ENCODE measurements at places on chromosomes 3 and 15.

DNA sequence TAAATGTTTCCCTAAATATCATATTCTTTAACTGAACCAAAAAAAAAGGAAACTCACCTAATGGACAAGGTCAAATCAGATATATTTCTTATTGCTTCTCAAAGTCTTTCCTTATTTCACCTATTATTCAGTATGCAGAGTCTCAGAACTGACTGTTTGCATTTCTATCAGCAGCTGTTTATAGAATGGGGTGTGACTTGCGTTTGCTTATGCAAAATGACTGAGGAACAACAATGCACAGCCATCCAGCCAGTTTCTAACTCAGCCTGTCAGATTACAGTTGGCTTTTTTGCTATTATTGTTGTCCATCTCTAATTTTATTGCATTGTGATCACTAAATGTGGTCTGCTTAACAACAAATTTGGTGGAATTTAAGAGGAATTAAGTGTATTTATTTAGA lies 40.7 kb downstream of the RAB27A start:
- no peak for DNase-seq

DNA sequence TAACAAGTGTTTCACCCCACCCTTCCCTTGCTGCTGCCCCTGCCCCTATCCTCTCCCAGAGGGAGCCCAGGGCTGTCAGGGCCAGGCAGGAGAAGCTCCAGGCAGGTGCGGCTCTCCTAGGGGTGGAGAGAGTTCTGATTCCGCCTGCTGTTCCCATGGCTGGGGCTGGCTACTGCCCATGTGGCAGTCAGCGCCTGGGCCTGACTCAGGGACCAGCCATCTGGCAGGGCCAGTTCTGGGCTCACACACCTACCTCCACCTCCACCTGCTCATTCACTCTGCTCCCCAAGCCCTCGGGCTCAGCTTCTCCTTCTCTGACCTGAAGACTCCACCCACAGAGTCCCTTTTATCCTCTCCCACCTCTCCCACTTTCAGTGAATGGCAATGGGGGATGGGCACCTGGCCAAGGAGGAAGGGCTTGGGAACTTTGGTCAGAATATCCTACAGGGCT lies 23.4 kb downstream of the AMOTL2 start:
- DNase-seq: no peak

- DNase-seq: no peak
Measured at GRCh38 chr3:70227437-70227836, 85.0 kb downstream of the MDFIC2 start.

DNA sequence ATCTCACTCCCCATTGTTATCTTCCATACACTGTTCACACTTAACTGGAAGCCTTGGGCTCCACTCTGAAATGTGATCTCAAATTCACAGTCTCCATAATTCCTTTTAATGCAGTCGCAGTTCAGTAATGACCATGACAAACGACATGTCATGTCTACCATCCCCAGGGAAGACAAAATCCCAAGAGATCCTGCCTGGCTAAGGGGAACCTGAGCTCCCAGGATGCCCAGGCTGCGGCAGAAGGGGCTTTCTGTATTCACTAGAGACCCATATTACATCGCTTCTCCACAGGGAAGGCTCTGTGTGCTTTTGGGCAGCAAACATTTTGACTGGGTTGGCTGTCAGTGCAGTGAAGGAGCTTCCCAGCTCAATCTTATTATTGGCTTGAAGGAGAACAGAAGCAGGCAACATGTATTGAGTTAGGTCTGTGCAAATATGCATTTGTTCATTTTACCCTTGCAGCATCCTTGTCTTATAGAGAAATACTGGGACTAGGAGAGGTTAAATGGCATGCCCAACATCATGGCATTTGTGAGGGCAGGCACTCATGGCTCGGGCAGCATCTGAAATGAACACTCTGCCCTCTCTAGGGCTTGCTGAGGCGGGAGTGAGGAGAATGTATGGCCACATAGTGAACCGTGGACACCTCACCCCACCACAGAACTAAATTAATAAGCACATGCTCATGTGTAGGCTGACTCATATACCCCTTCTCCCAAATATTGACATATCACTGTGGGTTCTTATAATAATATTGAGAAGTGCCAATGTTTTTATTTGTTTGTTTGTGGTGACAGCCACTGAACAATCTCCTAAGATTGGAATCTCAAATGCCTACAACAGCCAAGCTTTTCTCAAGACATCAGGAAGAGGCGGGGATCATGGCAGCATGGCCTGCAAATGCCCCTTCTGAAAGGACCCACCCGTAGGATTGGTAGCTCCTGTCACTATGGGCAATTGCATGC lies 141.6 kb upstream of the FOXB1 start:
- DNase-seq: no peak

- no peak for DNase-seq
Measured at GRCh38 chr3:60384341-60384740, 866.9 kb downstream of the FHIT start.

DNA sequence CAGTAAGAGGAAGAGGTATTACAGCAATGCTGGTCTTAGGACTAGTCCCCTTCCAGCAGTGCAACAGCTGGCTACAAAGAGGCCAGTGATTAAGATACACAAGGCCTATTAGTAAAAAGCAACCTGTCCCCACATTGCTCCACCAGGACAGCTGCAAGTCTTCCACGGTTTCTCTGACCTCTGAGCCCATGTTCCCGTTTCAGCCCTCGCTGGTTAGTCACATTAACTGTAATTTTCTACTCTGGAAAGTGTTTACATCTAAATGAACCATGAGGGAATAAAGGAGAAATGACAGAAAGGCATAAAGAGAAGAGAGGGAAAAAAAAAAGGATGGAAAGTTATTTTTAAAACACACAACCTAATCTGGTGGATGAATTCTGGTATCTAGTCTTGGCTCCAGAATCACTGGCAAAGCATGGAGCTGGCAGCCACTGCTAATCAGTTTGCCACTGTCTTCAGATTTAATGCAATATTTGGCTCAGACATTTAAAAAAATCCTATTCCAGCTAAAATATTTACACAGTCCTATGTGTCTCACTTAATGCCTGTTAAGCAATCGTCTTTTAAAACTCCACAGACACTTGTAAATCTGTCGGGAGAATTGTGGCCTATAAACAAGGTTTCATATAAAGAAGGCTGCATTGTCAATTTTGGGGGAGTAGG lies 154.9 kb downstream of the GREM1 start:
- no peak for DNase-seq

Measured in stimulated activated CD4-positive, alpha-beta T cell treated with anti-CD3 and anti-CD28 coated beads, Interleukin-12 subunit alpha, Interleukin-12 subunit beta, amount 100 ng/mL, for 48 hours (primary cell).